ENCODE measurements at places on chromosomes 7 and 10.

GRCh38 chr10:124017729-124018128, 75.7 kb downstream of the CHST15 start:
- DNase-seq: no peak

GRCh38 chr10:119251315-119251708, 43.9 kb downstream of the GRK5 start:
- peak; percentile 29 for DNase-seq

GRCh38 chr7:2709553-2710285, 21.7 kb downstream of the AMZ1 start:
- DNase-seq: peak; percentile 98

- no peak for DNase-seq
Measured at GRCh38 chr10:88526501-88527105, 56.5 kb downstream of the RNLS start.

- peak; percentile 48 for DNase-seq
Measured at GRCh38 chr10:128527711-128528110, 401.5 kb upstream of the MKI67 start.

DNA sequence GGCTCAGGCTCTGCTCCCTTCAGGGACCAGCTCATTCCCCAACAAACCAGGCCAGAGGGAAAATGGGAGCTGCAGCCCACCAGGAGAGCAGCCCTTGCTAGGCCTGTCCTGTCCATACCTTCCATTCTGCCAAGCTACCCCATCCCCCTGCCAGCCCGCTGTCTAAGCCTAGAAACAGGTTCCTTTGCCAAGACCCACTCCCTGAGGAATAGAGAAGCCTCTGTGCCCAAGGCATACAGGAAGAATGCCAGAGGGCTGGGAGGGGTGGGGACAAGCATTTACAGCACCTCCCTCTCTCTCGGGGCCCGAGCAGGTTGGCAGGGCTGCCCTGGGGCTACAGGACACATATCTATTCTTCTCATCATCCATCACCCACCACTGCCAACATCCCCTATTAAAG, 178.3 kb downstream of the GRID1 start:
- no peak for DNase-seq

- peak; percentile 3 for DNase-seq
Measured at GRCh38 chr7:23135755-23136154, 30.2 kb downstream of the KLHL7 start.

DNA sequence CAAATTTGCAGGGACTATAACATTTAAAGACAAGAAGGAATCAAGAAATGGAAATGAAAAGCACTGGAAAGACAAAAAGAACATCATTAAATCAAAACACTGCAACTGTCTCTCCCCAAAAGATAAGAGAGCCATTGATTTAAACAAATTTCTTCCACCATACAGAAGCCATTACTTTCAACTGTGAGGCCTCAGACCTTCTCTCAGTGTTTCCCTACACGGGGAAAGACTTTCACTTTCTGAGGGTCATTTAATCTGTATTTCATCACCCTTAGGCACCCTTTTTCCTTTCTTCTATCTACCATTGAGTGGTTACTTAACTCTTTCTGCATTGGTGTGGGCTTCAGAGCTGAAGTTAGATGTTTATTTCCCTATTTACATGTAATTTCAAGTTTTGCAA, 47.5 kb downstream of the CCDC172 start:
- DNase-seq: no peak
